ENCODE measurements at places on chromosomes 6 and 20. TPM values are rescaled to one million over a fixed set of nuclear protein-coding genes. Genes with fewer than 3 reads are reported as not detected.

Gene SPEF1
- 0.32 TPM for total RNA-seq

Gene DLL1
- 1.4 TPM for total RNA-seq

Gene GTSF1L
- not detected for total RNA-seq

Gene FOXP4
- total RNA-seq: 16.5 TPM

Gene TFB1M
- total RNA-seq: 26.8 TPM

Gene GABRR2
- total RNA-seq: not detected

Gene TMEM181
- 28.8 TPM for total RNA-seq

GRCh38 chr20:59284470-59284869 lies 15.9 kb upstream of the EDN3 start:
- H3K36me3 ChIP-seq: no peaks in the 10 kb centered on the region
- no peak overlapping the region for H3K4me3 ChIP-seq
- peaks cover 74% of the 10 kb centered on the region for H3K27me3 ChIP-seq
- no peak for DNase-seq
- no peak overlapping the region for H3K27ac ChIP-seq
- H3K4me1 ChIP-seq: no peaks in the 10 kb centered on the region

DNA sequence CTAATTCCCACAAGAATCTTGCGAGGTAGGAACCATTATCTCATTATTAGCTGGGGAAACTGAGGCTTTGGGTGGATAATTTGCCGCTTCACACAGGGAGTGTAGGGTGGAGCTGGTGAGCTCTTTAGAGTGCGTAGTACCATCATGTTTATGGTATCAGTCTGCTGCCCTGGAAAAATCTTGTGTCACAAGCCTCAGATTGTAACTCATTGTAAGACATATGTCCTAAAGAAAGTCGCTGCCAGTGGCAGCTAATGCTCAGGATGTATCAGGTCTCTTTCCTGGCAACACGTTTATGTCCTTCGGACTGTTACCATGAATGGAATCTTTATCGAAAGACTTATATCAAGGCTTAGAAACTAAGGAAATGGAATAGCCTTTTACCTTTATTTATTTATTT lies 1.9 kb downstream of the ZFAND3 start:
- peaks cover 16% of the 10 kb centered on the region for H3K36me3 ChIP-seq
- peak overlapping the region; percentile 71 for H3K27ac ChIP-seq
- no peak for DNase-seq
- H3K4me1 ChIP-seq: peaks cover 36% of the 10 kb centered on the region
- H3K27me3 ChIP-seq: no peaks in the 10 kb centered on the region
- peak overlapping the region; percentile 91 for H3K4me3 ChIP-seq

- no peak for DNase-seq
- H3K27me3 ChIP-seq: no peaks in the 10 kb centered on the region
- H3K4me1 ChIP-seq: peaks cover 37% of the 10 kb centered on the region
These were observed 11.0 kb upstream of the ELOVL5 start for GRCh38 chr6:53359843-53360092.

GRCh38 chr6:126359936-126360537 lies 20.1 kb downstream of the CENPW start:
- no peaks in the 10 kb centered on the region for H3K4me1 ChIP-seq
- no peak for DNase-seq
- H3K27ac ChIP-seq: no peak overlapping the region
- H3K36me3 ChIP-seq: no peaks in the 10 kb centered on the region
- no peak overlapping the region for H3K4me3 ChIP-seq

DNA sequence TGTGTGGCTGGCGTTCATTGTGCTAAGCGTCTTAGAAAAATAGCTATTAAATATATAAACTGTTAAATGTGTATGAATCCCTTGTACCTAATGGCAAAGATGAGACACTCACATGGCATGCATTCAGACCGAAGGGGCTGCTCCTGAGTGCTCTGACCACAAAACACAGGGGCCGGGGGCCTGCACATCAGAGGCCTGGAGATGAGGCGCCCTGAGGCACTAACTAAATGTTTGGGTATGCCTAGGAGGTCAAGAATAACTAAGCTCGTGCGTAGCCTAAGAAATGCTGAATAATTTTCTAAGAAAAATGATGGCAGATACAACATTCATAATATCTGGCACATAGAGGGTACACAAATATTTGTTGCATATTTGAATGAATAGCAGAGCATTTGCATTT lies 92.5 kb downstream of the PSMB1 start:
- H3K36me3 ChIP-seq: no peaks in the 10 kb centered on the region
- no peak for DNase-seq
- no peaks in the 10 kb centered on the region for H3K27me3 ChIP-seq
- H3K4me1 ChIP-seq: no peaks in the 10 kb centered on the region

DNA sequence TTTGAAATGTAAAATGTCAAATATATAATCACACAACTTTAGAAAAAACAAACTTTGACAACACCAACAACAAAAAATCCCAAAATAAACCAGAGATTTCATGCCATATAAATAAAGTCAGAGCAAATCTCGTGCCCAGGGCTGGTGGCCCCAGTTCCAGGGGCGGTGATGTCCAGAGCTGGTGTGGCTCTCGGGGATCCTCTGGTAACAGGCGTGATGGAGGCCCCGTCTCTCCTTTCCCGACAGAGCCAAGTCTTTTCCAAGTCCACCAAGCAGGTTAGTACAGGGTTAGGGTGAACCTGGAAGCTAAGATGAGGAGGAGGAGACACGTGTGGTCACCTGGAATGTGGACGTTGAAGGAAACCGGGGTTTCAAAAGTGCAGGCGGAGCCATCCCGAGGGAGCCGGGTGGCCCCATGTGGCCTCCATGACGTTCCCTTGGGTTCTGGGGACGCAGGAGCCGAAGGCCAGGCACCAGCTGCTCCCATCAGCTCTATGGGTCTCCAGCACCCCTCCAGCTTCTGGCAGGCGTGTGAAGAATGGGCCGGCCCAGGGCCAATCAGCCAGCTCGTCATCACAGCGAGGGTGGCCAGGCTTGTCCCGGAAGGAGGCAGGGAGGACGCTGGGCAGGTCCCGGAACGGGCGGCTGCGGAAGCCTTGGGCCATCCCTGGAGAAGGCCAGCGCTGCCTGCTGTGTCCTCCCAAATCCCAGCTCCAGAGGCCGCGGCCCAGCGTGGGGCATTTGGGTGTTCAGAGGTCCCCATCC lies 202.5 kb downstream of the PREX1 start:
- H3K36me3 ChIP-seq: no peaks in the 10 kb centered on the region
- no peaks in the 10 kb centered on the region for H3K27me3 ChIP-seq
- H3K4me3 ChIP-seq: no peak overlapping the region
- no peak for DNase-seq
- no peak overlapping the region for H3K27ac ChIP-seq

DNA sequence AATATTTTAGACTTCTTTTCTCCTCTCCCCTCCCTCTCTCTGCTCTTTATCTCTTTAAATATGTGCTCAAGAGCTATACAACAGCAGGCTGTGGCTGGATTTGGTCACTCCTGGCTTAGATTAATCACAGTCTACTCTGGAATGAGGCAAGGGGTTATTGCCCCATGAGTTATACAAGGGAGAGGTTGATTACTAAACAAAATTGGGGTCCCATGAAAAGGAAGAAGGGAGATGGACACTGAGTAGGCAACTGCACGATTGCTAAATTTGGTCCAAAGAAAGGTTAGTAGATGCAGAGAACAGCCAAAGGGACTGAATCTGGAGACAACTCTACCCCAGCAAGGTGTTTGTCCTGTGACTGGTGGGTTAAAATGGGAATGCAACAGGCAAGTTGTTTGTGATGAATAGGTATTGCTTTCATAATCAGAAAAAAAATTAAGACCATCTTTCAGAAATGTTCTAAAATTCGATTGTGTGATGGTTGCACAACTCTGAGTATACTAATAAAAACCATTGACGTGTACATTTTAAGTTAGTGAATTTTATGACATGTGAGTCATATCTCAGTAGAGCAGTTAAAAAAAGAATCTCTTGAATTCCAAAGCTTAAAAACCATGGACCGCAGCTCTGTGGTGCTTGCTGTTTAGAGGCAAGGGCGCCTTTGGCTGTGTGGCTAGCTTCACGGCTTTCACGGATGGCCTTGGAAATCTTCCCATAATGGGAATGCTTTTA lies 57.1 kb downstream of the KIZ start:
- no peaks in the 10 kb centered on the region for H3K27me3 ChIP-seq
- peak; percentile 82 for DNase-seq
- H3K36me3 ChIP-seq: peaks cover 8% of the 10 kb centered on the region
- H3K27ac ChIP-seq: peak overlapping the region; percentile 61
- peak overlapping the region; percentile 21 for H3K4me3 ChIP-seq

- H3K4me1 ChIP-seq: no peaks in the 10 kb centered on the region
- H3K4me3 ChIP-seq: no peak overlapping the region
- H3K27me3 ChIP-seq: no peaks in the 10 kb centered on the region
These were observed 49.1 kb downstream of the MAP3K7 start for GRCh38 chr6:90537723-90538258.

DNA sequence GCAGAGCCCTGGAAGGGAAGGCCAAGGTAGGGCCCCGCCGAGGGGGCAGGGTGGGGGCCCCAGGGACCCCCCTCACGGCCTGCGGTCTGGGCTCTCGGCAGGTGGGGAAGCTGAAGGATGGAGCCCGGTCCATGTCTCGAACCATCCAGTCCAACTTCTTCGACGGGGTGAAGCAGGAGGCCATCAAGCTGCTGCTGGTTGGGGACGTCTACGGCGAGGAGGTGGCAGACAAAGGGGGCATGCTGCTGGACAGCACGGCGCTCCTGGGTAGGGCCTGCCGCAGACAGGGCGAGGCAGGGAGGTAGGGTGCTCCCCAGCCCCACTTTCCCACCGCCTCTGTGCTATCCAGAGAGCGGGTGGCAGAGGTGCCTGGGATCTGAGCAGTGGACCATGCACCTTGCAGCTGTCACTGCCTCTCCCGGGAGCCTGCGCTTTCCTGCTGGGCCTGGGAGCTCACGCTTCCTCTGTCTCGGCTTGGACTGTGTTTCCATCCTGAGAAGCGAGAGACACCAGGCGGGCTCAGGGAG lies 83.1 kb downstream of the SYNJ2 start:
- no peak overlapping the region for H3K27ac ChIP-seq
- no peak overlapping the region for H3K4me3 ChIP-seq
- DNase-seq: no peak

DNA sequence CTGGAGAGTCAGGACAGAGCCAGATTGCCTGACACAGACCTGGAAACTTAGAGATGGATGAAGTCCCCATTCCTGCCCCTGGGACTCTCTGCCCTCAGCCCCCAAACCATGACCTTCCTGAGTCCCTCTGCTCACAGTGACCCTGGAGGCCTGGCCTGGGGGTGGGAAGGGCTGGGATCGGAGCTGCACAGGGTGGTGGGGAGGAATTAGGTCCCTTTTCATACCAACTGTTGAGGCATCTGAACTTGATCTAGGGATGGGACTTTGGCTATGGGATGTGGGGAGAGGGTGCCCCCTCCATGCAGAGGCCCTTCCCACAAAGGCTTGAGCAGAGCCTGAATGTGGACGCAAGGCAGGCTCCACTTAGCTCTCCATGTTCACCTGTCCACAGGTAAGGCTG lies 144.1 kb downstream of the MRPL14 start:
- H3K27ac ChIP-seq: no peak overlapping the region
- no peak for DNase-seq
- H3K4me1 ChIP-seq: peaks cover 6% of the 10 kb centered on the region
- H3K27me3 ChIP-seq: no peaks in the 10 kb centered on the region
- no peaks in the 10 kb centered on the region for H3K36me3 ChIP-seq

- DNase-seq: no peak
- no peak overlapping the region for H3K4me3 ChIP-seq
- peaks cover 27% of the 10 kb centered on the region for H3K4me1 ChIP-seq
- no peaks in the 10 kb centered on the region for H3K27me3 ChIP-seq
- no peak overlapping the region for H3K27ac ChIP-seq
- H3K36me3 ChIP-seq: no peaks in the 10 kb centered on the region
These were observed 111.4 kb upstream of the CLDN20 start for GRCh38 chr6:155152211-155153076.

DNA sequence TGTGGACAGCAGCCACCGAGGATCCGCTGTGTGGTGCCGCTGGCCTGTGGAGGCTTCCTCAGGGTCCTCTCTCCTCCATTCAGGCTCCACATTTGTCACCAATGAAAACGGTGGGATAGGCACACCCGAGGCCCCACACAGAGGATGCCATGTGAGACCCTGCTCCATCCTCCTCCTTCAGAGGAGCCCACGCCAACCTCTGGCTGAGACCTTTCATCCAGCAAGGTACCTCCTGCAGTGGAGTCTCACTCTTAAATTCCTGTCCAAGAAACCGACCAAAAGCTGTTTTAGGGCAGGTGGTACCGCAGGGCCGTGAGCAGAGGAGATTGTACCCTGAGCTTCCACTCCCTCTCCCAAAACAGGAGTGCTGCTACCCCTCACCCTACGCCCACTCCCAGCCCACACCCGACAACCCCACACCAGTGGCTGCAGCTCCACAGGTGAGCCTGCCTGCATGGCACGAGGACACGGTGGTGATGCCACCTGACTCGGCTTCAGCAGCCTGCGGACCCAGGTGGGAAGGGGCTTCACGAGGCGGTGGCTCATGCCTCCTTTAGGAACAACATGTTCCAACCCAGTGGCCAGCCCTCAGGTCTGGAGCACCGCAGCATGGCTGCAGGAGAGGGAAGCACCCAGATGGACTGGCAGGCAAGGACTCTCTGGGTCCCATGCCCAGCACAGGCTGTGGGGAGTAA lies 237.6 kb upstream of the AFDN start:
- no peaks in the 10 kb centered on the region for H3K4me1 ChIP-seq
- peaks cover 23% of the 10 kb centered on the region for H3K27me3 ChIP-seq
- H3K4me3 ChIP-seq: no peak overlapping the region
- no peak overlapping the region for H3K27ac ChIP-seq
- no peaks in the 10 kb centered on the region for H3K36me3 ChIP-seq

DNA sequence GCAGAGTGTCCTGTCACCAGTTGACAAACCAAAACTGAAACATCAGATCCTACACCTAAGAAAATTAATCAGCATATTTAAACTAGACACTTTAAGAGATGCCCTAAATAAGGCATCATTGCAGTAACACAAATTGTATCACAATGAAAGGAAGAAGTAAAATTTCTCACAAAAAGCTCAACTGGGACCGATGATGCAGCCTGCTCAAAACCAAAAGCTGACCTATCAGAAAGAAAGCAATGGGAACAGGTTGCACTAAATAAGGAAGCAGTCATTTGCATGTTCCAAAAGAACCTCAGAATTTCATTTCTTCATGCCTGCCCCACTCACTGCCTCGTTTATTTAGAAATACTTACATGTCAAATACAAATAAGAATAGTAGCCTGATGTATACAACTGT lies 12.1 kb downstream of the HIVEP2 start:
- H3K36me3 ChIP-seq: peaks cover 4% of the 10 kb centered on the region
- H3K4me3 ChIP-seq: no peak overlapping the region
- no peaks in the 10 kb centered on the region for H3K27me3 ChIP-seq
- peaks cover 24% of the 10 kb centered on the region for H3K4me1 ChIP-seq

DNA sequence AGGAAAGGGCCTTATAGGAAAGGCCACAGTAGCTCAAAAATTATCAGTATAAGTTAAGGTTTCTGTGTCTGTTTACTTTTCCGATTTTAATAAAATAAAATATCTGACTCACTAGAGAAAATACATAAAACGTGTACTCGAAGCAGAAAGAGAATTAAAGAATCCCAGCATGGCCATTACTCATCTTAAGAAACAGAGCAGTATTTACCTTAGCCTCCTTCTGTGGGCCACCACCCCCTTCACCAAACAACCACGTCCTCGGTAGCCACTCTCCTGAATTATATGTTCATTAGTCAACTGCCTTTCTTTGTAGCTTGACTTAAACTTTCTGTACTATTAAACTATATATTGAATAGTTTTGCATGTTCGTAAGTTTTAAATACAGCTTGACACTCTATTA lies 72.2 kb upstream of the SPTLC3 start:
- peaks cover 15% of the 10 kb centered on the region for H3K4me1 ChIP-seq
- H3K36me3 ChIP-seq: no peaks in the 10 kb centered on the region
- peak overlapping the region; percentile 52 for H3K27ac ChIP-seq
- no peak overlapping the region for H3K4me3 ChIP-seq
- DNase-seq: no peak

- peaks cover 8% of the 10 kb centered on the region for H3K4me1 ChIP-seq
- no peak overlapping the region for H3K27ac ChIP-seq
- no peak for DNase-seq
- peaks cover 68% of the 10 kb centered on the region for H3K36me3 ChIP-seq
- no peaks in the 10 kb centered on the region for H3K27me3 ChIP-seq
These were observed 56.5 kb downstream of the RPRD1B start for GRCh38 chr20:38090061-38090460.
